ENCODE measurements at places on chromosomes 1 and 21. TPM values are rescaled to one million over a fixed set of nuclear protein-coding genes. Genes with fewer than 3 reads are reported as not detected.

GRCh38 chr1:51472359-51472758, 46.7 kb downstream of the EPS15 start:
- peaks cover 44% of the 10 kb centered on the region for H3K36me3 ChIP-seq
- no peak overlapping the region for H3K4me3 ChIP-seq
- no peak for DNase-seq
- peaks cover 5% of the 10 kb centered on the region for H3K4me1 ChIP-seq

The RHBDL2 gene
- not detected for total RNA-seq

The TTLL7 gene
- total RNA-seq: 8.6 TPM

The ASTN1 gene
- not detected for total RNA-seq

GRCh38 chr1:178639326-178639725, 85.7 kb upstream of the RALGPS2 start:
- peaks cover 27% of the 10 kb centered on the region for H3K4me1 ChIP-seq
- H3K36me3 ChIP-seq: no peaks in the 10 kb centered on the region
- DNase-seq: no peak
- no peak overlapping the region for H3K4me3 ChIP-seq
- no peak overlapping the region for H3K27ac ChIP-seq

DNA sequence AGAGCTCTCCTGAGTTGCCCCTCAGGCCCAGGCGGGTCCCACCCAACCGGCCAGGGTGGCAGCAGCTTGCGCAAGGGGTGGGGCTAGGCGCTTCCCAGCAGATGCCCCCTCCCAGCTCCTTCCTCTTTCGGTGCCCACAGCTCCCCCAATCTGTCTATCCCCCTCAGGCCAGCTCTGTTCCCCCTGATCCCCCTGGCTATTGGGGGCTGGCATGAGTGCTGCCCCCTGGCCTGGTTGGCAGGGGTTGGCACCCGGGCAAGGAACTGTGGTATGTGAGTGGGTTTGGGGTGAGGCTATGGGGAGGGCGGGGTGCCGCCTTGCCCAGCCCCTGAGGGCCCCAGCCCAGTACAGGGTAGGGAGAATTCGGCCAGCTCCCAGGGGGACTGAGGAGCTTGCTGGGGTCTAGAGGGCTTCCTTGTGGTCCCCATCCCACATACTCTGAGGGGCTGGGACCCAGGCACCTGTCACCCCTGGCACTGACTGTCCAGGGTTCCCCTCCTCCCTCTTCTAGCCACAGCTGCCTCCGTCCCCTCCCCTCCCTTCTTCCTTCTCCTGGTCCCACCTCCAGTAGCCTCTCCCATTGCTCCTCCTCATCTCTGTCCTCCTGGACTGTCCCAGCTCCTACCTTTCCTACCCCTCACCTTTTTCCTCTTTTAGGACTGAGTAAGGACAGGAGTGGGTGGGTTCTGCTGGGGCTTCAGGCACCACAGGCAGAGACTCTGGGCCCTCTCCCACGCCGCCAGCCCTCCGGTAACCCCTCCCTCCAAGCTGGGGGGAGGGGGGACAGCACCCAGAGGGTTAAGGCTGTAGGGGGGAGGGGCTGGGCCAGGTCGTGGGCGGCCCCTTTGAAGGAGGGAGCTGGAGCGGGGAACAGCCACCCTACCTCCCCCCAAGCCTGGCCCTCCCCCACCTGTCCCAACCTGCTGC, 5.7 kb downstream of the ZBTB7B start:
- no peak for DNase-seq
- H3K27ac ChIP-seq: no peak overlapping the region
- peaks cover 2% of the 10 kb centered on the region for H3K36me3 ChIP-seq
- H3K4me1 ChIP-seq: peaks cover 31% of the 10 kb centered on the region
- H3K27me3 ChIP-seq: no peaks in the 10 kb centered on the region

The CD1D gene
- not detected for total RNA-seq

The LIPI gene
- not detected for total RNA-seq

DNA sequence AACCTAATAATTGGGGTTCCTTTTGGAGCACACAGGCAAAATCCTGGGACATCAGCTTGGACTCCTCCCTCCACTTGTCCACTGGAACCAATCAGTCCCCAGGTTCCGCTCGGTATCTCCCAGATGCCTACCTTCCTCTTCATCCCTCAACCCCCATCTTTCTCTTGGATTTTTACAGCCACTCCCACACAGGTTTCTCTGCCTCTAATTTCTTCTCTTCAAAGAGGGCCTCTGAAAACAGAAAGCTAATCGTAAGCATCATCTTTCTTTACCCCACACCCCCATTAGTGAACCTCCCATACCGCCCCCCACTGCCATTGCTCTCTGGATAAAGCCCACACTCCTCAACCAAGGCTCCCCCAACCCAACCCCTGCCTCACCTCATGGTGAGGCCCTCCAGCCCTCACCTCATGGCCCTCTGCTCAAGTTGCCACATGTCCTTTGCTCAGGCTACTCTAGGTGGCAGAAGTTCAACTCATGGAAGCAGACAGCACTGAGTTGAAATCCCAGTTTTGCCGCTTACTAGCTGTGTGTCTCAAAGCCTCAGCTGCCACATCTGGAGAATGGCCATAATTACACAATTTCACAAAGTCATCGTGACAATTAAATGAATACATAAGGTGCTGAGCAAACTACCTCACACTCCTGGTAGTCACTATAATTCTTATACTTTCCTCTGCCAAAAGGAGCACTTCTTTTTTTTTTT, 18.1 kb upstream of the WASF2 start:
- H3K27ac ChIP-seq: peak overlapping the region; percentile 23
- no peaks in the 10 kb centered on the region for H3K36me3 ChIP-seq
- peaks cover 37% of the 10 kb centered on the region for H3K4me1 ChIP-seq
- no peak overlapping the region for H3K4me3 ChIP-seq
- DNase-seq: no peak

GRCh38 chr1:248695451-248696132, 7.0 kb downstream of the OR14I1 start:
- H3K4me3 ChIP-seq: no peak overlapping the region
- no peak for DNase-seq
- H3K27me3 ChIP-seq: no peaks in the 10 kb centered on the region
- no peaks in the 10 kb centered on the region for H3K36me3 ChIP-seq

DNA sequence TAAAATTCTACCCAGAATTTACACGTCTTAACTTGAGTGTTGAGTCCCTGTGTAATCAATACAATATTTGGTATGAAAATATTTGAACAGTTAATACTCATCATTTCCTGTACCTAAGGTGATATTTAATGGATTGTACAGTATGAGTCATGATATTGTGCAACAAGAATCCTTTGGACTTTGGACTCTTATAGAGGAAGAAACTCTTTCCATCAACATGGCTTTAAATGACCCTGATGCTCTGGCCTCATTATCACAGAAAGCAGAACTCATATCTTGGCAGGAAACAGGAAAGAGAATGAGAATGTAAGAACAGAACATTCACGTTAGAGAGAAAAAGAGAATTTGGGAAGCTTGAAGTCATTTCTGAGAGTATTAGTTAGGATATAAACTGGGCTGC, 168.8 kb upstream of the B3GALT2 start:
- no peak overlapping the region for H3K4me3 ChIP-seq
- H3K36me3 ChIP-seq: peaks cover 2% of the 10 kb centered on the region
- DNase-seq: no peak
- peaks cover 5% of the 10 kb centered on the region for H3K4me1 ChIP-seq
- H3K27ac ChIP-seq: no peak overlapping the region
- H3K27me3 ChIP-seq: no peaks in the 10 kb centered on the region

The ADAMTSL4 gene
- 2.6 TPM for total RNA-seq

- H3K4me3 ChIP-seq: no peak overlapping the region
- no peak overlapping the region for H3K27ac ChIP-seq
- no peaks in the 10 kb centered on the region for H3K4me1 ChIP-seq
- DNase-seq: no peak
- peaks cover 62% of the 10 kb centered on the region for H3K27me3 ChIP-seq
- no peaks in the 10 kb centered on the region for H3K36me3 ChIP-seq
Observed at GRCh38 chr1:161733526-161733925, 12.2 kb downstream of the FCRLB start.

- no peak for DNase-seq
- H3K36me3 ChIP-seq: no peaks in the 10 kb centered on the region
- peaks cover 5% of the 10 kb centered on the region for H3K4me1 ChIP-seq
- H3K27ac ChIP-seq: no peak overlapping the region
Observed at GRCh38 chr1:4736254-4736653, 81.8 kb downstream of the AJAP1 start.

DNA sequence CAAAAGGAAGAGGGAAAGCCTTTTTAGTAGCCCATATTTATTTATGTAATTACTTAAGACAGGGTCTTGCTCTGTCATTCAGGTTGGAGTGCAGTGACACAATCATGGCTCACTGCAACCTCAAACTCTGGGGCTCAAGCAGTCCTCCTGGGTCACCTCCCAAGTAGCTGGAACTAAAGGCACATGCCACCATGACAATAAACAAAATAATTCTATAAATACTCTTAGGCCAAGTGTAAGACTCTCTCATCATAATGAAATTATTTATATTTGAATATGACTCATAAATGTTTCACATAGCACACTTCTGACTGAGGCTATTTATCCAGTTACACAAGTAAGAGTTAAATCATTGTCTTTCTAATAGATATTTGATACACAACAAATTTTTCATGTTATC, 314.7 kb downstream of the AMY1C start:
- no peaks in the 10 kb centered on the region for H3K27me3 ChIP-seq
- H3K36me3 ChIP-seq: no peaks in the 10 kb centered on the region
- no peaks in the 10 kb centered on the region for H3K4me1 ChIP-seq

The NBPF12 gene
- 10.6 TPM for total RNA-seq
